D721Med (cell line): ENCODE measurements at places on chromosomes 3 and 15.
A peak's percentile ranks its signal among the peaks of the same experiment; 100 is the strongest.

DNA sequence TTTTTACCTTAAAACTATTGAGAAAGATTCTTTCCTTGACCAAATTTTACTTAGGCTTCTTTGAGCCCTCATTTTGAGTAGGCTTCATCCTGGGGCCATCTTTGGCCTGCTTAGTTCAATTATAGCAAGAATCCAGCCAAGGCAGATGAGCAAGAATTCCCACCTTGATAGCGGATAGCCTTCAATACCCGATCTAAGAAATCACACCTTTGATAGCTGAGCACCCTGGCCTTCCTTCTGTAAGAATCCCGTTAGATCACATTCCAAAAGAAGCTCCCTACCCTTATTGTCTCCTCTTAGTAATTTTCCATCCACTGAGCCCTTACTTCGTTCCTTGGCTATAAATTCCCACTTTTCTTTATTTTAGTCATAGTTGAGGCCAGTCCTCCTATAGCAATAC is 275.4 kb upstream of the ROBO1 start:
- no peak for DNase-seq

DNA sequence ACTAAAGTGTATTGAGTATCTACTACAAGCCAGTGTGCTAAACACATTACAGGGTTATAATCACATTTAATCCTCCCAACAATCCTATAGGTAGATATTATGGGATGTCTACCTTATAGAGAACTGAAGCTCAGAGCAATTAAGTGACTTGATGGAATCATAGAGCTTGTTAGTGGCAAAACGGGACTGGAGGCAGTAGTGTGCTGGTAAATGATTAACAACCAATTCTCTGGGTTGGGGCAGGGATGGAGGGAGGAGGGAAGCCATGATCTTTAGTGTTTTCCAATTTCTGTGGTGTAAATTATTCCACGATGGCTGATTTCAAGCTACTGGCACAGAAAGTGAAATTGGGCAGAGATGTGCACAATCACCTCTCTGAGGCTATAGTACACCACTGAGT is 18.5 kb upstream of the CSRNP1 start:
- no peak for DNase-seq

GRCh38 chr3:140845882-140846281 is 95.8 kb upstream of the SLC25A36 start:
- DNase-seq, result no peak

GRCh38 chr3:104564045-104564643 is 802.6 kb upstream of the ALCAM start:
- DNase-seq, result no peak

- no peak for DNase-seq
Observed at GRCh38 chr3:64518950-64519349, 168.8 kb downstream of the ADAMTS9 start.

DNA sequence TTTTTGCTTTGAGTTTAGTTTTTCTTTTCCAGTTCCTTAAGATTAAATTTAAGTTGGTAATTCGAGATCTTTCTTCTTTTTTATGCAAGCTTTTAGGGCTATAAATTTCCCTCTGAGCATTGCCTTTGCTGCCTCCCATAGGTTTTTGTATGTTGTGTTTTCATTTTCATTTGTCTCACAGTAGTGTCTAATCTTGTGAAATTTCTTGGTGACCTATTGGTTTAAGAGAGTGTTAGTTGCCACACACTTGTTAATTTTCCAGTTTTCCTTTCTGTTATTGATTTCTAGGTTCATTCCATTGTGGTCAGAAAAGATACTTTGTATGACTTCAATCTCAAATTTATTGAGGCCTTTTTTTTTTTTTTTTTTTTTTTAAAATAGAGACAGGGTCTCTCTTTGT is 18.3 kb upstream of the IL20RB start:
- DNase-seq, result no peak

- DNase-seq, result no peak
Observed at GRCh38 chr3:9230596-9230995, 18.9 kb downstream of the SRGAP3 start.

DNA sequence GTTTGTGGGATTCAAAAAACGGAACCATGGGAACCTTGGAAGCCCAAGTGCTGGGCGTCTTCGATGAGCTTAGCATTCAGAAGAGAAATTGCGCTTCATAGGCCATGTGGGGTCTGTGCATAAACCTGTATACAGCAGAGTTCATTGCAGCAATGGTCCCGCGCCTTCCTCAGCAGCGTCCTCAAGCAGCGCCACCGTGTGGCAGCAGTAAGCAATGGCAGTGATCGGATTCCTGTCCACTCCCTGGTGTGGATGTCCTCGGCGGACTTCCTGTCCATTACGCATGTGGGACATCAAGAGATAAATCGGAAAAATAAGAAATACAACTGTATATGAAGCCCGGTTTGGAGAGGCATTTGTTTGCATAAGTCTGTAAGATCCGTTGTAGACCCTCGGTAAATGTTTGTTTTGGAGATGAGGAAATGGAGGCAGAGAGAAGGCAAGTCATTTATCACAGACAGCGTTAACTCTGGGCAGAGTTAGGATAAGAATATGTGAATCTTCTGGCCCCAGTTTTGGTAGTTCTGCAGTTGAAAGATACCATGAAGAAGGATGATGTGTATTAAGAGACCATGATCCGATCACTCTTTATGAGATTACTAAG is 57.7 kb downstream of the CNTN4 start:
- DNase-seq, result no peak

- DNase-seq, result no peak
Observed at GRCh38 chr3:120763601-120764000, 21.1 kb downstream of the GTF2E1 start.

DNA sequence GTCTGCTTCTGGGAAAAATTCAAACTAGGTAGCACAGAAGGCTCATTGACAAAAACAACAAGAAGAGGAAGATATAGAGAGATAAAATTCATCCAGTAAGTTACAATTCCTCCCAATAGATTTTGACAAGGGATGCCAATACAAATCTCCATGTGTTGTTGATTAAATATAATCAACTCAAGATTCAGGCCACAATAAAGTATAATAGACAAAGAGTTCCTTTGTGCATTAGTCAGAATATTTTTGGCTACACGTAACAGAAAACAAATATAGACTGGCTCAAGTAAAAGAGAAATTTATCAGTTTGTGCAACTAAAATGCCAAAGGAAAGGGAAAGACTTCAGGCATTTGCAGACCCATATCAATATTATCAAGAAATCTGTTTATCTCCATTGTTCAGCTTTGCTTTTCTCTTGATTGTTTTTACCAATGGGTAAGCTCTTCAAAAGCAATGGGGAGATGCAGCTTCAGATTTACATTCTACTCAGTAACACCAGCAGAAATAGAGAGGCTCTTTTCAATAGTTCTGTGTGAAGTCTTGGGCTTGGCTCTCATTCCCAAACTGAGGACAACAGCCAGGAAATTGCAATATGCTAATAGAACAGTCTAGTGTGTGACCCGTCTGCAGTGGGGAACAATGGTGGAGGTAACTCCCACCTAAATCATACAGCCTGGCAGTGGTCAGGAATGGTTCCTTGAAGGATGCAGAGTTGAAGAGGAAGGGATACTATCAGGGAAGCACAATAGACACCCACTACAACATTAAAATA is 77.6 kb upstream of the PROK2 start:
- no peak for DNase-seq

GRCh38 chr3:119550192-119550910 is 9.1 kb downstream of the CD80 start:
- no peak for DNase-seq

DNA sequence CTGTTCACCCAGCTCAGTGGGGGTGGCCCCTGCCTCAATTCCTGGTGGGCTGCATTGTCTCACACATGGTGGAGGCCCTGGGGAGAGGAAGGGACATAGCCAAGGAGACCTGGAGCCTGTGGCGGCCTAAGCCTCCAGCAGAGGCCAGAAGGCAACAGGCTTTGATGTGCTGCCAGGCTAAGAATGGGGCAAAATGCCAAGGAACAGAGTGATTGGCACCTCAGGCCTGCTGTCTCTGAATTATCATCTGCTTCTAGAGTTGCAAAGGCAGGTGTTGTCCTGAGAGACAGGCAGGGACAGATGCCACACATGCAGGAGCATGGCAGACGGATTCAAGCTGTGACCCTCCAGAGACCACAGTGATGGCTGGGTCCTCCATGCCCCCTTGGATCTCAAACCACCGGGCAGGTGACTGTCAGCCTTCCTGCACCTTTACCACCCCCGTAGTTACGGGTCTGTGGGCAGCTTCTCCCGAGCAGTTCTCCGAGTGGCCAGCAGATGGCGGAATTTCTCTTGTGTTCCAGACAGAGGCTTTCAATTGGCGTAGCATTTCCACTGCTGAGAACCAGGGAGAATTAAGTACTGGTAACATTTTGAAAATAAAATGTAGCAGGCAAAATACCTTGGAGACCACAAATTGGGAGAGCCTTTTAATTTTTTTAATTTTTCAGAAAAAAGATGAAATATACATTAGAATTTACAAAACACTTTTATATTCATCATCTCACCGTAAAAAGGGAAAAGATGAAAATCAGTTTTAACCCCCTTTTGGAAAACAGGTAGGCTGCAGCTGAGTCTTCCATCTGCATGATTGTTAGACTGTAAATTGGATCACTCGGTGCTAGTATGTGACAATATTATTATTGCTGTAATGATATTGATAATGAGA is 525.5 kb upstream of the CFAP20DC start:
- peak; percentile 51 for DNase-seq

DNA sequence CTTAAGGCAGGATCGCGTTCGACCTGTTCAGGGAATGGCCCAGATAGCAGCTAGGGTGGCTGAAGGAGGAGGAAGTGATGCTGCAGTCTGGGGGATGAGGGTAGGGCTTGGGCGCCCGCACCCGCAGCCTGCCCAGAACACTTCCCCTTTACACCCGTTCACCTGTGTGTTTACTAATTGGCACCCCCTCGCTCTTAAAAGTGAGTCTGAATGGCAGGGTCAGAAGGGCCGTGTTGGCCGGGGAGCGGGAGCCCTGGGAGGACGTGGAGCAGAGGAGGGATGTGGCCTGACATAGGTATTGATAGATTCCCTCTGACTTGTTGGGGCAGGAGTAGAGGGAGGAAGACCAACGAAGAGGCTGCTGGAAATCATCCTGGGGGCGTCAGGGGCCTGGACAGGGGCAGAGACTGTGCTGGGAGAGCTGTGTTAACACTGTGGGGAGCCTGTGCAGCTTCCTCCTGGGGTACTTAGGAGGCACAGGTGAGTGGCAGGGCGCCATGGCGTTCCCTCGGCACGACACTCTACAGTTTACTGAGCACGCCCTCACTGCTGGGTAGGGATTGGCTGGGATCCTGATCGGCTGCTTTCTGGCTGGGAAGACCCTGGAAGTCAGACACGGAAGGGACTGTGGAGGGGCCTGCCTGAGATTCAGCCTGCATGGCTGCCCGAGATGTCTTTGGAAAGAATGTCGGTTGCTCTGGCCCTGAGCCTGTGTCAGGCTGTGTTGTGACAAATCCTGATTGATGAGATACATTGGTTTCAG is 51.7 kb downstream of the SLC6A6 start:
- DNase-seq, result no peak

GRCh38 chr15:55526559-55527036 is 18.6 kb upstream of the DNAAF4 start:
- no peak for DNase-seq

DNA sequence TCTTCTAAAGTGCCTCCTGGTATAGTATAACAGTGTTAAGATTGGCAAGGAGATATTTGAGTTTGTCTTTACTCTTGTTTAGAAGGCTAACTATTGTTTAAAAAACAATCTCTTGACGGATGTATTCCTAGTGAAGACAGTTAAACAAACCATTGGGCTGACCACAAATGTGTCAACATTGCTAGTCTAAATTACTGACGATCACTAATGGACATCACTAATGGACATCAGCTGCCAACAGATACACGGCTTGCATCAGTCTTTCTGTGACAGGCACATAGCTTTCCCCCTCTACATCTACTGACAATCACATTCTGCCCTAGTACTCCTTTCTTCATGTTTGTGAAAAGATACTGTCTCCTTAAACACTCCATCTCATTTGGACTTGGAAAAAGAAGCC is 57.1 kb upstream of the ETV5 start:
- DNase-seq, result no peak

DNA sequence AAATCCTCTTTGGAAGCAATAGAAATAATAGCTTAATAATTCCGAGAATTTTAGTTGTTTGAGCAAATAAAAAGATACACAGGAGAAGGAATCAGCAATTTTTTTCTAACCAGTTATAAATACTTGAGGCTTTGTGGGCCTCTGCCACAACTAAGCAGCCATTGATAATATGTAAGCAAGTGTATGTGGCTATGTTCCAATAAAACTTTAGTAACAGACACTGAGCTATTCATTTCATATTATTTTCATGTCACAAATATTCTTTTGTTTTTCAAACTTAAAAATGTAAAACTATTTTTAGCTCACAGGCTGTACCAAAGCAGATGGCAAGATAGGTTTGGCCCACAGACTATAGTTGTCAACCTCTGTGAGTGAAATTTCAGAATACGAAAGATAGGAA is 85.7 kb downstream of the MSL2 start:
- DNase-seq, result no peak

- DNase-seq, result no peak
Observed at GRCh38 chr3:149647285-149647684, 10.5 kb downstream of the WWTR1 start.

DNA sequence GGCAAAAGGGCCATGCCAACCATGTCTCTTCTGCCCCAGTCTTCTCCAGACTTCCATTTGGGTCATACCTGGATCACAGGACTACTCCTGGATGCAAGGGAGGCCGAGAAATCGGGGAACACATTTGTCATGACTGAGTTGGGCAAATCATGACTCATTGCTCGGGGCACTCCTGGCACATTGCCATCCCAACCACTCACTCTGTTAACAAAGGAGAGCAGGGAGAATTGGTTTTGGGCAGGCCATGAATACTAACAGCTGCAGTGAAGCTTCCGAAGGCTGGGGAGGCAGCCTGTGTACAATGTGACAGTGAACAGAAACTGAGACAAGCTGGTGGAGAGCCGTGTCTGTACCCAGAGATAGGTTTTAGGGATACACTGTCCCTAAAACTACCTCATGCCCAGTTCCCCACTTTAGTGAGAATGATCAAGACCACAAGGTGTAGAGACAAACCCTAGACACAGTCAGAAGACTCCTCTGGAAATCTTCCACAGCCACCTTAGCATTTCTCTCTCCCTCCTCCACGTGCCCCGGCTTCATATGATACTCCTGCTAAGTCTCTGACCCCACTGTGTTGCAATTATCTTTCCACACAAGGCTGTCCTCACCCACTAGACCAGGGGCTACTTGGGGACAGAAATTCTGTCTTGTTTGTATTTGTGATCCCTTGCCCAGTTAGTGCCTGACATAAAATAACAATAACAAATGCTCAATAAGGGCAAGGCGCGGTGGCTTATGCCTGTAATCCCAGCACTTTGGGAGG is 10.5 kb upstream of the BUB1B start:
- DNase-seq, result no peak
